ENCODE measurements at places on chromosomes 3 and 15.

DNA sequence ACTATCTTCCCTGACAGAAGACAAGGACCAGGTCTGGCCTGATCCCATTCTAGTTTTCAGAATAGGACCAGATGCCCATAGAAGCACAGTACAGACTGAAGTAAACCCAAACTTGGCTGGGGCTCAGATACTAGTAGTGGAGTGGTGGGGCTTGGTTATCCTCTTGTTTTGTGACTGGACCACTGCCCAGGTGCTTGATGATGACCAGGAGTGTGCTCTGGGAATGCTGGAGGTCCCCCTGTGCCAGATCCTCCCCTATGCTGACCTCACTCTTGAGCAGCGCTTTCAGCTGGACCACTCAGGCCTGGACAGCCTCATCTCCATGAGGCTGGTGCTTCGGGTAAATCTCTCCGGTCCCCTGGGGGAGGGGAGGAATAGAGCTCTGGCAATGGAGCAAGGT is 36.3 kb downstream of the ESYT3 start:
- no peak for DNase-seq

GRCh38 chr3:39990532-39990931 is 181.1 kb downstream of the MYRIP start:
- no peak for DNase-seq

- DNase-seq = no peak
These were observed 1.3 kb upstream of the IL16 start for GRCh38 chr15:81195339-81195864.

DNA sequence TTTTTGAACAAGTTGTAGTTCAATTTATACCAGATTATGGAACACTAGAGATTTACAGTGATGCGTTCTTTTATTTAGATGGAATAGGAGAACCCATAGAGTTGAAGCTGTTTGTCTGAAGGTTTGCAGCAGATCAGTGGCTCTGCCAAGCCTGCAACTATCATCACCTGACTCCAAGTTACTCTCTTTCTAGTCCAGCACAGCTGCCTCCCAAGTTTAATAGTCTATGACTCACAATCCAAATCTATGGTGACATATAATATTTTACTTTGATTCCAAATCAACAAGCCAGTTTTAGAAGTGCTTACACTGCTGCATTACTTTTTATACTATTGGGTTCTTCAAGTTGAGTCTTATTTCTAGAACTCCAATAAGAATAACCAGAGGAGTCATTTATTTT is 400.4 kb downstream of the LPP start:
- DNase-seq = no peak

DNA sequence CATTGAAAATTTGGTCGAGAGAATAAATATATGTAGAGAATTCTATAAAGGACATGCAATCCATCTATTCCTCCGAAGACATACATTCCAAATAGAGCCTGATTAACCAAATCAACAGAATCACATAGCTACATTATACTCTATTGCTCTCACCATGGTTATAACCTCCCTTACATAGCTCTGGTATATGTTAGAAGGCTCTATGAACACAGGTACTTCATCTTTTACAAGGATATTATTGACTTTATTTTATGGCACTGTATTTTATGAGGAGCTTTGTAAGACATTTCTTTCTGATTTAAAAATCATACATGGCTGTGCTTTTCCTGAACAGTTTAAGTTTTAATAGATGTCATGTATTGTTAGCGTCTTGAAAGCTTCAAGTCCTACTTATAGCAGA is 4.8 kb downstream of the IGSF10 start:
- no peak for DNase-seq

- DNase-seq = no peak
These were observed 57.2 kb downstream of the SLC15A2 start for GRCh38 chr3:121951291-121951919.

DNA sequence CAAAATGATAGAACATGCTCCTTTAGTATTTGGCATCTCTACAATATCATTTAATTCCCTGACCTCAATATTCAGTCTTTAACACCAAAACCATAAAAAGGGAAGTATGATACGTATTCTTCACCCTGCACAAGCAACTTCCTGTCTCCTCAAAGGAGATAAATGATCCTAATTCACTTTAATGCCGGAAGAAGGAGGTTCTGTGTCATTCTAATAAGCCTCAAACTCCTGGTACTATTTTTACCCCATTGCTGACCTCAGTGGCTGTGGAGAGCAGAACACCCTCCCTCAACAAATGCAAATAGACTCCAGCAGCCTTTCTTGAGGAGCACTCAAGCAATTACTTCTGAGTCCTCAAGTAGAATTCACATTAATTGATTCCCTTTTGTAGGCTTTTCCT is 173.3 kb downstream of the TMEM108 start:
- no peak for DNase-seq

DNA sequence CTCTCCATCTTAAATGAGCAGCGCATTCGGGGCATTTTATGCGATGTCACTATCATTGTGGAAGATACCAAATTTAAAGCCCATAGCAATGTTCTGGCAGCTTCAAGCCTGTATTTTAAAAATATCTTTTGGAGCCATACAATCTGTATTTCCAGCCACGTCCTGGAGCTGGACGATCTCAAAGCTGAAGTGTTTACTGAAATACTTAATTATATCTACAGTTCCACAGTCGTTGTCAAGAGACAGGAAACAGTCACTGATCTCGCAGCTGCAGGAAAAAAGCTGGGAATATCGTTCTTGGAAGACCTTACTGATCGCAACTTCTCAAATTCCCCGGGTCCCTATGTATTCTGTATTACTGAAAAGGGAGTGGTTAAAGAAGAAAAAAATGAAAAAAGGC is 44.4 kb upstream of the RASA2 start:
- no peak for DNase-seq

GRCh38 chr3:5055357-5056110 is 66.6 kb upstream of the ARL8B start:
- no peak for DNase-seq

GRCh38 chr3:139302084-139302800 is 41.6 kb upstream of the MRPS22 start:
- DNase-seq = no peak

DNA sequence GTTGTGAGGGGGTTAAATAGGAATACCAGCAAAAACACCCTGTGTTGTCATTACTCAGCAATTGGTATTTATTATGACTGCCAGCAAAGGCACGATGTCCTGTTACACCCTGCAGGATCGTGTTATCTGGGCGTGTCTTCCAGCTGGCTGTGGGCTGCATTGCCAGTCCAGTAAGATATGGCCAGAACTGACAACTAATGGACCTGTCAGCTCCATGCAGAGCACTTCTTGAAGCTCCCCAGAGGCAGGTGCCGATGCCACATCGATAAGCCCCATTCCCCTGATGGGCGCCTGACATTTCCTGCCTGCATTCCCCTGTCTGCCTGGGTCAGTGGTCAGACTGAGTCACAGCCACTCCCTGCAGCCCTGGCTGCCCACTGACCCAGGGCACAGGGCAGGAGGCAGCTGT is 79.7 kb upstream of the RASGRF1 start:
- no peak for DNase-seq

DNA sequence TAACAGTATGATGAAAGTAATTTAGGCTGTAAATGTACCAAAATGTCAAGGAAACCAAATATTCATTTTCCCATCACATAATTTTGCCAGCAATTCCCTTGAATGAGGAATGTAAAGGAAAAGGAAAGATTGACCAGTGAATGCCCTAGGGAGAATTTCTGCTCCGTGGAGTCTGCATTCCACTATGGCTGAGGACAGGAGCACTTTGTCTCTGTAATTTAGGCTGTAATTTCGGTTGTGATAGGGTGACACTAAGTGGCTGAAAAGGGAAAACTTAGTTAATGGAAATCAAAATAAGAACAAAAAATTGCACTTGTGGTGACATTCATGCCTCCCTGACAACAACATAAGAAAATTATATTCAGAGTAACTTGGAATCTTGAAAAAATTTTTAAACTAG is 8.3 kb upstream of the TMEM207 start:
- no peak for DNase-seq

DNA sequence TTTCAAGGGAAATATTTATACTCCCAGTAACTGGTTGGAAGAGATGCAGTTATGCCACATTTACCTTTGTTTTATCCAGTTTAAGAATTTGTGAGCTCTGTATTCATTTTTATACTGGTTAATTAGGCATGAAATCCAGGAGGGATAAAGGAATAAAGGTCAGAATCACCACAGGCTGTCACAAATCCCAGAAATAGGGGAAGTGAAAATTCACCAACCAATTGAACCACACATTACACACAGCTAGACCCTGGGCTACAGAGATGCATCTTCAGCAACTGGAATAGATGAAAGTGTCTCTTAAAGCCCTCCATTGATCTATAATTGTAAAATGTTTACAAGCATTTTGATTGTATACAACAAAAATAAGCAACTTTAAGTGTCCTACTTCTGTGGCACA is 18.5 kb downstream of the SERPINI1 start:
- DNase-seq = no peak

- DNase-seq = no peak
These were observed 108.4 kb upstream of the SLC6A11 start for GRCh38 chr3:10707400-10708215.

GRCh38 chr15:84878504-84878903 is 6.0 kb upstream of the SLC28A1 start:
- peak; percentile 37 for DNase-seq

DNA sequence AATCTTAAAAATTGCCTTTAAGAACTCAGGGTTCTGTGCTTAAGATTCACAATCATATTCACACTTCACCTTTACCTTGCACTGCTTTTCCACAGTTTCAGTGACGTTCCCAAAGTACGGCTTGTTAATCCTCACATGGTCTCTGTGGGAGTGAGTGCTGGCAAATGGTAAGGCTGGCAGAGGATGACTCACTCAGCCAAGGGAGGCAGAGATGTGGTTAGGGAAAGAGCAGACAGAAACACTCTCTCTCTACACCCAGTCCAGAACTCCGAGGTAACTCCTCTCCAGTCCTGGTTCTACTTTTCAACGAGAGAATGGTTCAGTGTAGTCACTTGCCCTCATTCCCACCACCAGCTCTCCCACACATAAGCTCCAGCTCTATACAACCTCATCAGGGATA is 33.1 kb downstream of the RASGRP1 start:
- DNase-seq = no peak

- DNase-seq = no peak
These were observed 18.5 kb downstream of the KBTBD8 start for GRCh38 chr3:67016522-67017080.

DNA sequence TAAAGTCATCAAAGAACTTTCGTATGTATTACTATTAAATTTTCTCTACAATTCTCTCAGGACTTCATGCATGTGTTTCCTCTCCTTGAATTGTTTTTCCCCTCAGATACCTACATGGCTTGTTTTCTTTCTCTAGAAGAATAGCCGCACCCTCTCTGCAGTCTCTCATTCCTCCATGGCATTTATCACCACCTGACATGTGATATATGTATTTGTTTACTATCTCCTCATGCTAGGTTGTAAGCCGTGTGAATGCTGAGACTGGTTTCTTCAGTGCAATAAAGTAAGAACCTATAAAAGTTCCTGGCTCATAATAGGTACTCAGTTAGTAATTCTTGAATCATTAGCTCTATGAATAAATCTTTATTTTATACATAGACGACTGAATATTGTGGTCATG is 149.2 kb downstream of the CNTN4 start:
- DNase-seq = no peak

DNA sequence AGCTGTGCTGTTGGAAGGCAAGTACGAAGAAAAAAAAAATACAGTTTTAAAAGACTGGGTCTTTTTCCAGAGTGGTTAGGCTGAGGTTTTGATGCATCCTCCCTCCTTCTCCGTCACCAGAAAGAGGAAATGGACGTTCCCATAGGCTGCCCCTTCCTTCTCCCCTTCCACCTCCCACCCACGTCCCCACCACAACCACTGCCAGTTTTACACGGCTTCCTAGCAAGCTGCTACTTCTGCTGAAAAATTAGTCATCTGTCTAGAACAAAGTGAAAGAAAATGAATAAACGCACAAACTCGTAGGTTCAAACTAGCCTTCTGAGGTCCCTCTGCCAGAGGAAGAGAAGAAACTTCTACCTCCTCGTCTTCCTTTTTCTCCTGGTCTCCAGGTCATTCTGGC is 71.6 kb upstream of the RPL35A start:
- DNase-seq = no peak

GRCh38 chr3:11206316-11206715 is 52.0 kb downstream of the HRH1 start:
- DNase-seq = no peak

GRCh38 chr3:134496471-134497071 is 10.7 kb downstream of the CEP63 start:
- no peak for DNase-seq

DNA sequence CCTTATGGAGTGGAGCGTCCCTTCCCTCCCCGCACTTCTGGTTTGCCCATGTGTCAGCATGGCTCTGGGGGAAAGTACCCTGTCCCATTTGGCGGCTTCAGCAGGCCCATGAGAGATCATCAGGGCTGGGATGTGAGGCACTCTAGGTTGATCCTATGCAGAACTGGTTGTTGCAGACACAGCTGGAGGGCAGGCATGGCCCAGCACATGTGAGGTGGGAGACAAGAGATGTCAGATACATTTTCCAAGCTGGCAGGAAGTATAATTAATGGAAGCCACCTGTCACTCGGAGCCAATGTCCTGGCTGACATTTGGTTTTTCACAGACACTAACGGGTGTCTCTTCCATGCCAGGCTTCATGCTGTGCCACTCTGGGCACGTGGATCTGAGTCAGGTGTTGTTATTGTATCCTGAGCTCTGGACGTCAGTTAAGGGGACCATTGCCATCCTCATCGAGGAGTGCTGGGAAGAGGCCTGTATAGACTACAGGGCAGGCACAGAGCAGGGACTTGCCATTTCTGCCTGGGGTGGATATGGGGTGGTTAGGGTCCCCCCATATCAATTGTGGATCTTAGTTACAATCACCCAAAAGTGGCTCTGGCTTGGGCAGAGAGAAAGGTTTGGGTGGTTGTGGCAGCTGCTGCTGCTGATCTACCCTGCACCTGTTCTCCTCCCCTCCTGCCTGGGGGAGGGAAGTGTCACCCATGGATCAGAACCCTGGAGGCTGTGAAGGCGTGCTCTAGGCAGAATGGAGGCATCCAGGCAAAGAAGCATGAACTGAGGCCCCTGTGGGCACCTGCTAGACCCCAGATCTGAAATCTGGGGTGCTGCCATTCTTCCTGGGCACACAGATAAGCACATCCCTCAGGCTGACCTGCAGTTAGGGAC is 140.7 kb downstream of the FBLN2 start:
- DNase-seq = no peak

GRCh38 chr3:156605686-156606605 is 51.0 kb upstream of the SSR3 start:
- DNase-seq = no peak

GRCh38 chr15:80997692-80998091 is 3.0 kb upstream of the TLNRD1 start:
- DNase-seq = no peak

DNA sequence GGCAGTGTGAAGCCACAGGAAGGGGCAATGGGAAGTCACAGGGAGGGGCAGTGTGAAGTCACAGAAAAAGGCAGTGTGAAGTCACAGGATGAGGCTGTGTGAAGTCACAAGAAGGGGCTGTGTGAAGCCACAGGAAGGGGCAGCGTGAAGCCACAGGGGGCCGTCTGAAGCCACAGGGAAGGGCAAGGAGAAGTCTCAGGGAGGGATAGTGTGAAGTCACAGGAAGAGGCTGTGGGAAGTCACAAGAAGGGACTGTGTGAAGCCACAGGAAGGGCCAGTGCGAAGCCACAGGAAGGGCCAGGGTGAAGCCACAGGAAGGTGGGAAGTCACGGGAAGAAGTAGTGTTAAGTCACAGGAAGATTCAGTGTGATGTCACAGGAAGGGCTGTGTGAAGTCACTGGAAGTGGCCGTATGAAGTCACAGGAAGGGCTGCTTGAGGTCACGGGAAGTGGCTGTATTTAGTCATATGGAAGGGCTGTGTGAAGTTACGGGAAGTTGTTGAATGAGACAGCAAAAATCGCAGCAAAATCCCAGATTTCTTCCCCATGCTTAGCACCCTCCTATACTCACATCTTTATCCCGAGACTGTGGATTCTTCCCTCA is 38.6 kb downstream of the GASK1A start:
- no peak for DNase-seq
